Stimulated activated CD4-positive, alpha-beta T cell treated with anti-CD3 and anti-CD28 coated beads, Interleukin-15, amount 100 ng/mL, for 1 hour (primary cell): ENCODE measurements at places on chromosomes 6 and 20.

- DNase-seq: no peak
Observed at GRCh38 chr6:123039431-123039830, 43.4 kb downstream of the CLVS2 start.

DNA sequence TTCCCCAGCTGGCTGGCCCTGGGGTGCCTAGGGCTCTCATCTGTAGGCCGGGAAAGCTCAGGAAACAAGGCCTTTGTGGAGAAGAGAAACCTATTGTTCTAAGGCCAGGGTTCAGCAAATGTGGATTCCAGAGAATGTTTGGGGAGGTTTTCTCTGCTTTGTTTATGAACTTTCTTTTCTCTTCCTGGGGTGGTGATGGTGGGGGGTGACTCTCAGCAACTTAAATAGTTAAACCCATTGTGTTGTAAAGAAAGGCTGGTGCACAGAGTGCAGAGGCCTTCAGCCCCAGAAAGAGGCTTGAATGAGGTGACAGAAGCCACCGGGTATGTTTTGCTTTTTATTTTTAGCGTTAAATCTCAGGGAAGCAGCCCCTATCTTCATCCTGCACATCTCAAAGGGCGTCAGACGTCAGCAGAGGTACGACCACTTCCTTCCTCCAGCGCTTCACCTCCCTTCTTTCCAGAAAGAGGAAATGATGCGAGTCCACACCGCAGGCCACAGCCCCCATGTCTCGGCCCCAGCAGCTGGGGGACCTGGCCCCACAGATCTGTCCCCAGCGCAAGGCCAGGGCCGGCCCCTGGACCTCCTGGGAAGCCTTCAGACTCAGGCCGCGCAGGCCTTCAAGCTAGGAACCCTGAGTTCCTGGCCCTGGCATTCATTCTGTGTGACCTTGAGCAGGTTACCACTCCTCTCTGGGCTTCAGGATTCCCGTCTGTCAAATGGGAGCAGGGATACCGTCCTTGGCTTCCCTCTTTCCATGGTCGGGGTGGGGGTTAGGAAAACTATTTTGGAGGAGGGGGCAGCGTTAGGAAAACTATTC lies 605 bp upstream of the PPP1R16B start:
- DNase-seq: no peak

DNA sequence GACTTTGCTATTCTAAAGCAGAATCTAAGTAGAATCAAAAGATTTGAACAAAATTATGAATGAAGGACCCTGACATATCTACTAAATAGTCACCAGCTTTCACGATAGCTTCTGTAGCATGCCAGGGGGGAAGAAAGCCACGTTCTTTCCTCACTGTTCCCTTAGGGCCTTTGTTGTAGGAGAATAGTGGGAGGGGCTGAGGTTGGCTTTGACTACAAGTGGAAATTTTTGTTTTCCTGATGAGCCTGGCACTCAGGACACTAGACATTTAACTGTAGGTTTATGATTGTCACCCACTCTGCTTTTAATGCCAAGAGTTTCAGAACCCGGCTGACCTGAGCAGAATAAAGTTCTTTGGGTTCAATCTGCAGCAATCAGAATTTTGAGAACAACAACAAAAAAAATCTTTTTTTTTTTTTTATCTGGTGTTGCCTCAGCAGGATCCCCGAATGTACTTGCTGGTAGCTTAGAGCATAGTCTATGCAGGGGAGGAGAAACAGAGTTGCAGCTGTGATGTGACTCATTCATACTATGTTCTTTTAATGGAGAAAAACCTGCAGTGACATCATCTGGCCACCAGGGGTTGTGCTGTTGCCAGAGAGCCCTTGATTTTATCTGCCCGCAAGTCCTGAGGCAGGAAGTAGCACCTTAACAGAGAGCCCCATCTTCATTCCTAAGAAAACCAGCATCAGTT lies 38.5 kb downstream of the TPD52L1 start:
- DNase-seq: peak; percentile 3

DNA sequence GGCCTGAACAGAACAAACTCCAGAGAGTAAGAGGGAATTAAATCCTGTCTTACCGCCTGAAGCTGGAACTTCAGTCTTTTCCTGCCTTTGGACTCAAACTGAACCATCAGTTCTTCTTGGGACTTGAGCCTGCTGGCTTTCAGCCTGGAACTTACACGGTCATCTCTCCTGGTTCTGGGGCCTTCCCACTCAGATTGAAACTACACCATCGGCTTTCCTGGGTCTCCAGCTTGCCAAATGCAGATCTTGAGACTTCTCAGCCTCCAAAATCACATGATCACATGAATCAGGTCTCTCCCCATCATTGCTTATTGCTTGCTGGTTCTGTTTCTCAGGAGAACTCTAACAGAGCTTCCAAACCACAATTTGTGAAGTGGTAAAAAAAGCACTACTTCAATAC lies 276.3 kb downstream of the KIF16B start:
- DNase-seq: no peak

DNA sequence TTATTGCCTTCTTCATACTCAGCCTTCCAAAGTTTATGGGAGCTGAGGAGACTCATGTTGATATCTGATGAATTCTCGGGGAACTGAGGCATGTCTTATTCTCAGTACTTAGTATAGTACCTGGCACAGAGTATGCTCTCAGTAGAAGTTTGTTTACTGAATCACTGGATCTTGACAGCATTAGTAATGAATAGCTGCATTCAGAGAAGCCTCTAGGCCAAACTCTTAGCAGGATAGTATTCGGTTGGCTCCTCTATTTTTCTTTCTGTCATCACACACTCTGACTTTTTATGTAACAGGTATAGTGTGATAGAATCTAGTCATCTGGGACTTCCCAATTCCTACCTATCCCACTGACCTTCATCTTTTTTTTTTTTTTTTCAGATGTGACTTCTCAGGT lies 566.4 kb upstream of the MAN1A1 start:
- DNase-seq: no peak

- no peak for DNase-seq
Observed at GRCh38 chr6:32867554-32868256, 13.7 kb downstream of the PSMB9 start.

DNA sequence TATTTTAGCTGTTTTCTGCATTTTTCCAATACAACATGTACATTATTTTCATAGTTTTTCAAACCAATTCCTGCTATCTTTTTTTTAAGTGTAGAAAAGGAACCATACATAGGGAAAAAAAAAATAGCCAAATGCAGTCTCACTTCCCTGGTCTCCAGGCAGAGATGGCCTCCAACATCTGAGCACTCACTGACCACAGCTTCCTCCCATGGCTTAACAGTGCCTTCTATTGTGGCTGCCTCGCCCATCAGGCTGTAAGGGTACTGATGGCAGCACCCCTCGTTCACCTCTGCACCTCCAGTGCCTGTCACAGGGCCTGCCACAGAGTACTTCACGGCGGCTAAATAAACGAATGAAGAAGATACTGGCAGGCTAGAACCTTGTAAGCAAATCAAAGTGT lies 591.1 kb downstream of the PTPRT start:
- DNase-seq: no peak

- no peak for DNase-seq
Observed at GRCh38 chr6:118700531-118700930, 49.1 kb upstream of the CEP85L start.

DNA sequence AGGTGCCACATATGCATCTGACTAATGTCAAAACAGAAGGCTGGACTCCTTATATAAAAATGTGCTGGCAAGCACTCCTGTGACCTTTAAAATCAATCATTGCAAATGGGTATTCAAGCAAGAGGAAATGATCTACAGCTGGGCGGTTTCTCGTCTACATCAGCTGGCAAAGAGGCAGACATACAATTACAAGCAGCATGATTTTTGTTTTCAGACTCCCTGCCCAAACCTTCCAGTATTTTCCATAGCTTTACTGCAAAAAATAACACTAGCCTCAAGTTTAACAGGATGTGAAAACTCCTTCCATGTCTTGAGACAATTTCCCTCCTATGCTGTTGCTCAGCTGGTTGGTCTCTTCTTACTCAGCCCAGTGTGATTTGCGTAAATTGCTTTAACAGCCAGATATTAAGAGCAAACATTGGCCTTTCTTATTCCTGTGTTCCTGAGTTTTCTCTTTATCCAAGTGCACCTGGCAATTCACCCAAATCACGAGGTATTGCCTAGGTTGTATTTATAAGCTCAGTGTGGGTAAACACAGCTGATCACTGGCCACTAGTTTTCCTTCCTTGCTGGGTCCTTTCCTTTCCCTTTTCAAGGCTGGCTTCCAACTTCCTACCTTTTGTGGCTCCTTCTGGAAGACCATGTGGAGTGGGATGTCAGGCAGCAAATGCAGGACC lies 130.4 kb downstream of the MOXD1 start:
- DNase-seq: no peak

DNA sequence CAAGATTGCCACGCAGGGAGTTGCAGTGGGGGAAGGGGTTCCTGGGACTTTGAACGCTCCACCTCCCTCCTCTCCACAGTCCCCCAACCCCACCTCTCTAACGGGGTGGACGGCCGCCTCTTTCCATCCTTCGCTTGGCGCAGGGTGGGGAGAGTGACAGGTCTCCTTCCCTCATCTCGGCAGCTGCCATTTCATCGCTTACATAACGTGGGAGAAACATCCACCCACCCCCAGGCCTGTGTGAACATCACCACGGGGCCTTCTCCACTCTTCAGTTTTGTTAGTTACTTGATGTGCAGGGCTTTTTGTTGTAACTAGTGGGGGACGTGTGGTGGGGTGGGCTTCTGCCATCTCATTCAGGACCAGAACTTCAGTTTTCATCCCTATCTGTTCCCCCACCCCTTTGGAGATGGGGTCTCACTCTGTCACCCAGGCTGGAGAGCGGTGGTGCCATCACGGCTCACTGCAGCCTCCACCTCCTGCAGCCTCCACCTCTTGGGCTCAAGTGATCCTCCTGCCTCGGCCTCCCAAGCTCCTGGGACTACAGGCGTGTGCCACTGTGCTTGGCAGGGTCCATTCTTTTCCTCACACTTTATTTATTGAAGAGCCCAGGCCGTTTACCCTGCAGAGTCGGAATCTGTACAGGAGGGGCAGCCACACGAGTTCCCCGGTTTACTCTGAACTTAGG lies 17.7 kb downstream of the RTEL1 start:
- DNase-seq: no peak

DNA sequence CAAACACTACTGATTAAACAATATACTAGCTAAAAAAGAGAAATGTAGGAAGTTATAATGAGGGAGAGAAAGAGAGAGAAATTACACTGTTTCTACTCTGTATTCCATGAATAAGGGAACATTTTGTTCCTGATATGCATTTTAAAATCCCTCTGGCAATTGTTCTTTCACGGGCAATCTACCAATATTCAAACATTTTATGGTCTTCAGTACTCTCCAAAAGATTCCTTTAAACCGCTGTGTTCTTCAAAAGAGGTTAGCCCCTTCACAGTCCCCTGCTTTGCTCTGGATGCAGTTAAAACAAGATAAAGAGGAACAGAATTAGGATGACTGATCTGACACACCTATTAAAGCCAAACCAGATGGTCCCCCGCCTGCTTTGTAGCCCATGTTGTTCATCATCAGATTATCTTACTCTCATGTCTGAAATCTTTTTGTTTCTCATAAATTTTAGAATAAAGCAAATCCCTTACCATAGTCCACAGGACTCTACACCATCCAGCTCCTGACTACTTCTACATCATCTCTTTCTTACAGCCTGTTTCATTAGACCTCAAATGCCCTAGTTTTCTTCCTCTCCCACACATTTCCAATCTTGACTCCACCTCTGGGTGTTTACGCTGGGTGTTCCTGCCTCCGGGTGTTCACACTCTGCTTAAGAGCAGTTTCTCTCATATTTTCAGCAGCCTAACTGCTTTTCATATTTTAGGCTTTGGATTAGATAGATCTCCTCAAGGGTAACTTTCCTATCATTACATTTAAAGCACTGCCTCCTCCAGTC lies 399.7 kb downstream of the COL12A1 start:
- DNase-seq: no peak

DNA sequence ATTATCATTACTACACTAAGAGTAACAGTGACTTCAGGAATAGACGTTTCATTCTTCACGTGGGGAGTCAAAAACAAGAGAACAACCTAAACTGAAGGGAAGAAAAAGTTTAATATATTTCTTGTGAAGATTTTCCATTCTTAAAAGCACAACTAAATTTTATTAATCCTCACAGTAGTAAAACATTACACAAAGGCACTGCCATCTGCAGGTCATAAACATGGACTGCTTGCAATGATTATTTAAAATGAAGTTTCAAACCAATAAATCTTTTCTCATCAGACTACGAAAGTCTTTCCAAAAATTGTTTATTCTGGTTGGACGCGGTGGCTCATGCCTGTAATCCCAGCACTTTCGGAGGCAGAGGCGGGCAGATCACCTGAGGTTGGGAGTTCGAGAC lies 2.6 kb downstream of the NCOA5 start:
- DNase-seq: no peak

GRCh38 chr20:49214571-49214970 lies 4.6 kb upstream of the DDX27 start:
- DNase-seq: no peak

DNA sequence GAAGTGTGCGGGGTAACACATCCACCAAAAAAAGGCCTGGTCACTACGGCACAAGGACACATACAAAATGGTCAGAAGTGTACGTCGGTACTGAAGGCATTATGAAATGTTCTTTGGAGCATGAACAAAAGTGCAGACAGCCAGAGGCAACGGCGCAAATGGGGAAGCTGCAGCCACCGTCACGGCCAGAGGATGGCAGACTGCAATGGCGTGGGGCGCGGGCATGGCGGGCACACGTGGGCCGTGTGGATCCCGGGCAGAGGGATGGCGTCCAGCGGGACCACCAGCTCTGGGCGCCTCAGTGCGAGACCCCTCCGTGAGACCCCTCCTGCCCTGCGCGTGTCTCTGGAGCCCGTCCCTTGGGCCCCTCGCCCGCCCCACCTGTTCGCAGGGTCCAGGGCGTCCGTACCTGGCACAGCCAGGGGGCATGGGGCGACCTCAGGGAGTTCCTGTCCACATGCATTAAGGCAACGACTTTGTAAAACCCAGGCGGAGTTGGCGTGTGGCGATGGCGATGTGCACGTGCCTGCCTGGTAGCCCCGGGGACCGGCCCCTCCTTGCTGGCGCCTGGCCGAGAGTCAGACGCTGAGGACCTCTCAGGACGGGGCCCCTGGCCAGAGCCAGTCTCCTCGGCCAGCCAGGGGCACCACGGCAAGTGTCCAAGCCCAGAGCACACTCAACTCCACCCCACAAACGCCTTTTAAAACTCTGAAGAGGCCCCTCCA lies 39.5 kb upstream of the CHRNA4 start:
- no peak for DNase-seq

GRCh38 chr6:1792989-1793388 lies 183.3 kb downstream of the FOXC1 start:
- no peak for DNase-seq

GRCh38 chr6:19752746-19753145 lies 84.4 kb upstream of the ID4 start:
- DNase-seq: no peak

GRCh38 chr6:123655521-123656306 lies 19.0 kb upstream of the TRDN start:
- DNase-seq: no peak

GRCh38 chr20:45911486-45912343 lies at the start of gene PLTP:
Gene PLTP, minus strand, starts transcription at chr20:45912155. Its CDS starts 703 bp downstream, at chr20:45911452.
- DNase-seq: no peak

DNA sequence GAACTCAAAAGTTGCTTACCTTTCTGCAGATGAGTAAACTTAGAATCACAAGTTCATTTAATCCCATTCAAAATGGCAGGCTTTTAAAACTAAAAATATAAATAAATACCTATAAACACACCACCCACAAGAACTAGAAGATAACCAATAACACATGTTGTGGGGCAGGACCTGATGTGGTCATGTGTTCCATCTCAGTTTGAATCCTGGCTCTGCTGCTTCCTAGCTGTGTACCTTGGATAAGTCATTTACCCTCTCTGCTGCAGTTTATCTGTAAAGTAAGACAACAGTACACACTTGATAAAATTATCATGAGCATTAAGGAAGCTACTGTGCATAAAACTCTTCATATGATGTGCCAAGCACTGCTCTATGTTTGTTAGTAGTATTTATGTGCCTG lies 22.0 kb downstream of the TRIM27 start:
- DNase-seq: no peak
